ENCODE measurements at places on chromosomes 5 and 9.

- DNase-seq = no peak
Observed at GRCh38 chr5:151483647-151484046, 36.2 kb downstream of the SLC36A1 start.

GRCh38 chr5:165497707-165498106 lies 1992.3 kb downstream of the MAT2B start:
- no peak for DNase-seq

- DNase-seq = no peak
Observed at GRCh38 chr5:14265570-14265969, 122.4 kb downstream of the TRIO start.

GRCh38 chr5:143251190-143251589 lies 152.3 kb downstream of the NR3C1 start:
- no peak for DNase-seq

DNA sequence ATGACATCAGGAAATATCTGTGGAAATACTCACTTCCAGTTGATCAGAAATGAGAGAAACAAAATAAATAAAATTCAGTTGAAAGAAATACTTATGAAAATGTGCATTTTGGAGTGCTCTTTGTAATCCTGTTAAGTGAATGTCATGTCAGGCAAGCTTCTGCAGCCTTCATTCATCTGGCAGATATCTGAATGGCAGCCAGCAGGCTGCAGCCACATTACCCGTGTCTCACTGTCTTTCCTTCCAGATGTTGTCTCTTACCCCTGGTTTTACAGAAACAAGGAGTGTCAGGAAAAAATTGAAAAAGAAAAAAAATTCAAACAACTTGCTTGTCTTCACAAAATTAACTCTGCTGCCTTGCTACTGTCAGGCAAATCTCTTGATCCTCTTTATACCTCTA lies 445.0 kb upstream of the RIOK2 start:
- DNase-seq = no peak

GRCh38 chr9:135880438-135880837 lies 26.9 kb downstream of the CAMSAP1 start:
- no peak for DNase-seq
